Fibroblast of villous mesenchyme (primary cell): ENCODE measurements at places on chromosomes 1 and 21.

DNA sequence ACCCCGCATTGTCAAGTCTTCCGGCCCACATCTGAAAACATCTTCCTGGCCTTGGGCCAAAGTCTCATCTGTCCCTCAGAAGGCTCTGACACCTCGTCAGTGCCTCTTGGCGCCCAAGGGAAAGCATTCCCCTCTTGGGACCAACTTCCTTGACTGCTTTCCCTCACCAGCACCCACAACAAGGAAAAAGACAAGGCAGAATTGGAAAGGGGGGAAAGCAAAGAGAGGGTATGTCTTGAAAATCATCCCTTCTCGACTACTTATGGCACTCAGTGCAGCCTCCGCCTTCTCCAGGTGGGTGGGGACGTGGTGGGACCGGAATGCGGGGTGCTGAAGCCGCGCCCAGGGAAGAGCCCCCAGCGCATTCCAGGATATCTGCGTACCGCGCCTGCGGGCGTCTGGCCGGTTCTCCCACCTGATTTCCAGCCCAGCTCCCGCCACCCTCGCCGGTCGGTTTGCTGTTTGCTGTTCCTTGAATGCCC, 554 bp upstream of the SLC39A1 start:
- no peak for DNase-seq

GRCh38 chr1:16078925-16079656, 5.6 kb upstream of the FAM131C start:
- peak; percentile 68 for DNase-seq

DNA sequence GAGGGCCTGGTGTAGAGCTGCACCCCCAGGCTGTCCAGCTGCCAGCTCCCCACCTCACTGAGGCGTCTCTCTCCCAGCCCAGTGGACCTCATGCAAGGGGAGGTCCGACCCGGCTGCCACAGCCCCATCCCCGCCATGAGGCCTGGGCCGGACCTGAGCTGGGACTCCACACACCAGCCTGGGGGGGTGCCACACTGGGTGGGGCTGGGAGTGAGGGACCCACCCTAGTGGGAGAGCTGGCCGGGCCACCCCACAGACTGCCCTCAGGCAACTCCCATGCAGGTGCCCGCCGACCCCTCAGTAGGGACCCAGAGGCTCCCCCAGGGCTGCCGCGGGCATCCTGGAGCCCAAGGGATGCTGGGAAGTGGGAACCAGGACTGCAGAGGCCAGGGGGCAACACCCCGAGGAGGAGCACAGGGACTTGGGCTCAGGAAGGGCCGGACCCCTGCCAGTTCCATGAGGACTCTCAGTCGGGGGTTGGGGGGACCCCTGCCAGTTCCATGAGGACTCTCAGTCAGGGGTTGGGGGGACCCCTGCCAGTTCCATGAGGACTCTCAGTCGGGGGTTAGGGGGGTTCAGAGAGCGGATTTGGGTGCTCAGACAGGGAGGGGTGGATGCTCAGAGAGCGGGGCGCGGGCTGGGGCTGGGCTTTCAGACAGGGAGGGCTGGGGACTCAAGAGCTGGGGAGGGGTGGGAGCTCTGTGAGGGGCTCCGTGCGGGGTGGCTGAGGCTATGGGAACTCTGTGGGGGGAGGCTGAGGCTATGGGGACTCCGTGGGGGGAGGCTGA, 1.2 kb upstream of the RNF223 start:
- no peak for DNase-seq

DNA sequence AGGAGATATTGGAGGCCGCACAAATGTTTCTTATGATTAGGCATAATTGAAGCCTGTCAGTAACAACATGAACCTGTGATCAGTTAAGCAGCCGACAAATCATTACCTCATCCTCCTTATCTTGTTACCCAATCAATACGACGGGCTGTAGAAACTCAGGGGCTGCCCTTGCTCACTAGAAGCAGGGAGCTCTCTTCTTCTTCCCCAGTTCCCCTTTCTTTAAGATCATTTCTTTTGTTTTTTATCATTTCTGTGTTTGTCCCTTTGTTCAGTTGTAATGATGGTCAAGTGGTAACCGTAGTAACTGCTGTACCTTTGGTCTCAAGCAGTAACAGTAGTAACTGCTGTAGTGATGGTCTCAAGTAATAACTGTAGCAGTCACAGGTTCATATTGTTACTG, 13.8 kb upstream of the FCGR2A start:
- DNase-seq = no peak

- DNase-seq = no peak
Observed at GRCh38 chr21:32147041-32147440, 131.8 kb downstream of the MIS18A start.
